ENCODE measurements at places on chromosomes 7 and 10.
A peak's percentile ranks its signal among the peaks of the same experiment; 100 is the strongest.

DNA sequence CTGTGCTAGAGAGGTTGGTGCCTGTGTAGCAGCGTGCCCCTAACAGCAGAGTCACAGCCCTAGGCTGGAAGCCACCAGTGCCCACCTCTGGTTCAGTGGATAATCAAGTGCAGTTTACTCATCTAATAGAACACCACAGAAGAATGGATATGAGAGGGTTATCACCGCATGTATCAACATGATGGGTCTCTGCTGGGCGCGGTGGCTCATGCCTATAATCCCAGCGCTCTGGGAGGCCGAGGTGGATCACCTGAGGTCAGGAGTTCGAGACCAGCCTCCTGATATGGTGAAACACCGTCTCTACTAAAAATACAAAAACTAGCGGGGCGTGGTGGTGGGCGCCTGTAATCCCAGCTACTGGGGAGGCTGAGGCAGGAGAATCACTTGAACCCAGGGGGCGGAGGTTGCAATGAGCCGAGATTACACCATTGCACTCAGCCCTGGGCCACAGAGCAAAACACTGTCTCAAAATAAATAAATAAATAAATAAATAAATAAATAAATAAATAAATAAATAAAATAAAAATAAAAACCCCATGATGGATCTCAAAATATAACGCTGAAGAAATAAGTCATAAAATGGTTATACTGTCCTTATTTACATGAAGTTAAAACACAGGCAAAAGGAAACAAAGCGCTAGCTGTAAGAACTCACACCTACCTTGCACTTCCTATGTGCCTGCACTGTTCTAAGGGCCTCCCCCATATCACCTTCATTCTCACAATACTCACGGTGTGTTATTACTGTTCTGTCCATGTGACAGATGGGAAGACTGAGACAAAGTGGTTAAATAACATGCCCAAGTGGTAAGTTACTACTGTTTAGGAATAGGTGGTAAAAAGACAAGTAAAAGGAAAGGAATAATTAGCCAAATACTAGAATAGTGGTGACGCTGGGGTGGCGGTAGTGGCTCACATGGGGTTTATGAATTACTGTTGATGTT, 70.9 kb downstream of the AMZ1 start:
- DNase-seq, result no peak

GRCh38 chr7:134789967-134790685, 10.7 kb downstream of the CALD1 start:
- no peak for DNase-seq

DNA sequence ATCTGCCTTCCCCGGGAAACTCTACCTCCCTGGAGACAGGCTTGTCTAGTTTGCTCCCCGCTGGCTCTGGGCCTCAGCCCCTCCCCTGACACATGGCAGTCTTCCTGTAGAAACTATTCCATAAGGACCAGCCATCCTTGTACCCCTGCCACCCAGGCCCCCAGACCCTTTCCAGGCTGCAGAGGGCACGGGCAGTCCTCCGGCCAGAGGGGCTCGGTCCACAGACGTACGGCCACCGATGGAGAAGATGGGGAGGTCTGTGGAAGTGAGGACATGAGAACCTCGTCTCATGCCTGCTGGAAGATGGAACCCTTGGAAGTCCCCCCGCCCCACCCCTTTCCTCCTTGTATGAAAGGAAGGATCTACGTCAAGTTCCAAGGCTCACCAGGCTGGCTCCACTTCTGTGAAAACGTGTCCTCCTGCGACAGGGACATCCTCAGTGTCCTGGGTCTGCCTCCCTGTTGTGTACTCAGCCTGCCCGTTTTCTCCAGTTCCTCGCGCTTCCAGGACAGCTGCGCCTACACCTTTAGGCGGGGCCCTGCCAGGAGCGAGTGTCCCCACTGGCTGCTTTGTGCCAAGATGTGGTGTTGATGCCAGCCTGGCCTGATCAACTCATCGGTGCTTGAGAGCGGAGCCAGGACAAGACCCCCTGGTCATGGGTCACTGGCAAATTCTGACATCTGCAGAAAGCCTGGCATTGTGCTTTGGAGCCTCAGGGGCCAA, 414.9 kb downstream of the GLRX3 start:
- no peak for DNase-seq

- DNase-seq, result no peak
Measured at GRCh38 chr7:23044581-23044980, 30.7 kb upstream of the HYCC1 start.

DNA sequence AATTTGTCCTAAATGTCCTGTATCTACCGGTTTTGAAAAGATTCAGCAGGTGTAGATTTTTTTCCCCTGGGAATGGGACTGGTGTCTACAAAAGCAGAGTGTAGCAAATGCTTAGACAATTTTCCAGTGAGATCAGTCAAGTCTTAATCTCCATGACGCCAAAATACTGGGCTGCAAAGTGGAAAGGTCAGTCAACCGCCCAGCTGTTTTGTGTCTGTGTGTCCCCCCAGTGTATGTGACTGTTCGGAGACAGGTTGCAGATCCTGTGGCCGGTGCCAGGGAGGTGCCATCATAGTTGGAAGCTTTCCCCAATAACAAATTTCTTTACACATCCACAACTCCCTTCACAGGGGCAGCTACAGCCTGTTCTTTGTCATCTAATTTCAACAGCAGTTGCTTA, 263.8 kb downstream of the ARHGAP12 start:
- DNase-seq, result no peak

DNA sequence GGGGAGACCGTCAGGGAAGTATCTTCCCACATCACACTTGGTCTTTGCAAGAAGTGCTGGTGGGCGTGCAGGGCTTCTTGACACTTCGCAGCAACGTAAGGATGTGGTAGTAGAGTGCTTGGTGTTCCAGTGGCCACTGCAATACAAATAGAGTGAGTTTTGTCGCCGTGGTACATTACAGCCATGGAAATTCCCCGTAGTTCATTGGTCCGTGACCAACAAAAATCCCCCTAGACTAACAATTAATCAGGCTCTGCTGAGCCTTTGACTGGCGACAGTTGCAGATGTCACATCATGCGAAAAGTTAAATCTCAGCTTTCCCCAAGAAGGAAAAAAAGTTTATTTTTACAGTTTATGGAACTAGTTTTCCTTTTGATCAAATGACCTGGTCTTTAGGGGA, 134.7 kb downstream of the MGMT start:
- DNase-seq, result no peak

GRCh38 chr7:124246262-124246863, 213.5 kb upstream of the TMEM229A start:
- DNase-seq, result no peak

DNA sequence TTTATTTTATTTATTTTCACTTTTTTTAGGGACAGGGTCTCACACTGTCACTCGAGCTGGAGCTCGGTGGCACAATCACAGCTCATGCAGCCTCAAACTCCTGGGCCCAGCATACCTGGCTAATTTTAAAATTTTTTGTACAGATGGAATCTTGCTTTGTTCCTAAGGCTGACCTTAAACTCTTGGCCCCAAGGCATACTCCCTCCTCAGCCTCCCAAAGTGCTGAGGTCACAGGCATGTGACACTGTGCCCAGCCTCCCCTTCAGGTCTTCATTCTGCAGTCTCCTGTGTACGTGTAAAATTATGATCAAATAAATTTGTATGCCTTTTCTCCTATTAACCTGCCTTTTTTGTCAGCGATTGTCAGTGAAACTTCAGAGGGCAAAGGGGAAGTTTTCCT, 17.8 kb upstream of the TCTN3 start:
- DNase-seq, result no peak

DNA sequence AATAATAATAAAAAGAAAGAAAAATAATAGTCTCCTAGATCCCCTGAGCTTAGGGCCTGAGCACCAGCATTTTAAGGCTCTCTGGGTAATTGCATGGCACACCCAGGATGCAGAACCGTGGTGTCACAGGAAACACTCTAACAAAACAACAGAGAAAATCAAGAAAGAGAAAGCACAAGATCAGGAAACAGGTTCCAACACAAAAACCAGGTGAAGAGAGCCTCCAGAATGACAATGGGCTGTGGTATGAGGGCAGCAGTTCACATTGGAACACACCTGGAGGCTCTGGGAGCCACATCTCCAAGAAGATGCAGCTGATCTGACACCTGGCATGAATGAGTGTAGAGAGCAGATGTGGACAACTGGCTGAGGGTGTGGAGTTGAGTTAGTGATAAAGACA, 7.1 kb downstream of the MMRN2 start:
- no peak for DNase-seq

DNA sequence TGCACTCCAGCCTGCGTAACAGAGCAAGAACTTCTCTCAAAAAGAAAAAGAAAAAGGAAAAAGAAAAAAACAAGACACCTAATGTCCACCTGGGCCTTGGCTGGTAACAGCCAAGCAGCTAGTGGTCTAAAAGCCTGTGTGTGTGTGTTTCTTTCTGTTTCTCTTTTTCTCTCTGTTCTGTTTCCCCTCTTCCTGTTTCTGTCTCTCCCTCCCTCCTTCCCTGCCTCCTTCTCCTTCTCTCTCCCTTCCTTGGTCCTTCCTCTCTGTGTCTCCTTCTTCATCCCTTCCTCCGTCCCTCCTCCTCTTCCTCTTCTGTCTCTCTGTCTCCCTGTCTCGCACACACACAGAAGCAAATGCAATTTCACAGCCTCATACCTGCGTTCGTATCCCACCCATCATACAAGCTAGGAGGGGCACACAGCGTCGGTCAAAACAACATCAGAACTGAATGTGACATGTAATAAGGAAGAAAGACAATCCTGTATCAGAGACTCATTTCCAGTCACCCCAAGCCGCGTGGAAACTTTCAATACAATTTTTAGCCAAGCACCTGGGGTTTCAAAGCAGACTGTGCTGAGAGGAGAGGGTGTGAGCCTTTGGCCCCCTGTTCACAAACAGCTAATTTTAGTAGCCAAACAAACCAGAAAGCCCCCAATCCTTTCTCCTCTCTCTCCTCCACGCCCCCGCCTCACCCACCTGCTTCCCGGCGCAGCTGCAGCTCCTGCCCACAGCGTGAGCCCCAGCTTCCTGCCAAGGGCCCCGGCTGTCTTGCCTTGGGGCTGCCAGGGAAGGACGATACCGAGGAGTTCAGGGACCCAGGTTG, 50.2 kb upstream of the GNA12 start:
- DNase-seq, result no peak

- no peak for DNase-seq
Measured at GRCh38 chr10:79153745-79154144, 85.0 kb downstream of the ZMIZ1 start.

- peak; percentile 20 for DNase-seq
Measured at GRCh38 chr7:74269757-74270277, 15.6 kb upstream of the RFC2 start.

- no peak for DNase-seq
Measured at GRCh38 chr7:20236790-20237189, 19.6 kb upstream of the MACC1 start.

DNA sequence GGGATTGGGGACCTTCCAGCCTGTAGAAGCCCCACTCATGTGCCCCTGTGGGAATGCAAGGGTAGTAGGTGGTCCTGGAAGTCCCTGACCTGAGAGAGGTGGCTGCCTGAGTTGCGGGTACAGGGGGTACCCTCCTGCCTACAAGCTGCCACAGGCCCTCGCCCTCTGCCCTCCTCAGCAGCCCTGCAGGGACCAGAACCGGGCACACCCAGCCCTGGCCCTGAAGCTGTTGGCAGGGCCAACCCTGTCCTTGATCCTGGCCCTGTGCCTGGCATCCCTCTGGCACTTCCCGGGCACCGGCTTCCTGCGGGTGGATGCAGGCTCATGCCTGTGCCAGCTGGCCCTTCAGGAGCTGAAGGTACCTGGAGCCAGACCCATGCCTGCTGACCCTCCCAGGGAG, 54.9 kb upstream of the ELN start:
- DNase-seq, result no peak

- no peak for DNase-seq
Measured at GRCh38 chr10:609868-610545, 79.5 kb downstream of the DIP2C start.

DNA sequence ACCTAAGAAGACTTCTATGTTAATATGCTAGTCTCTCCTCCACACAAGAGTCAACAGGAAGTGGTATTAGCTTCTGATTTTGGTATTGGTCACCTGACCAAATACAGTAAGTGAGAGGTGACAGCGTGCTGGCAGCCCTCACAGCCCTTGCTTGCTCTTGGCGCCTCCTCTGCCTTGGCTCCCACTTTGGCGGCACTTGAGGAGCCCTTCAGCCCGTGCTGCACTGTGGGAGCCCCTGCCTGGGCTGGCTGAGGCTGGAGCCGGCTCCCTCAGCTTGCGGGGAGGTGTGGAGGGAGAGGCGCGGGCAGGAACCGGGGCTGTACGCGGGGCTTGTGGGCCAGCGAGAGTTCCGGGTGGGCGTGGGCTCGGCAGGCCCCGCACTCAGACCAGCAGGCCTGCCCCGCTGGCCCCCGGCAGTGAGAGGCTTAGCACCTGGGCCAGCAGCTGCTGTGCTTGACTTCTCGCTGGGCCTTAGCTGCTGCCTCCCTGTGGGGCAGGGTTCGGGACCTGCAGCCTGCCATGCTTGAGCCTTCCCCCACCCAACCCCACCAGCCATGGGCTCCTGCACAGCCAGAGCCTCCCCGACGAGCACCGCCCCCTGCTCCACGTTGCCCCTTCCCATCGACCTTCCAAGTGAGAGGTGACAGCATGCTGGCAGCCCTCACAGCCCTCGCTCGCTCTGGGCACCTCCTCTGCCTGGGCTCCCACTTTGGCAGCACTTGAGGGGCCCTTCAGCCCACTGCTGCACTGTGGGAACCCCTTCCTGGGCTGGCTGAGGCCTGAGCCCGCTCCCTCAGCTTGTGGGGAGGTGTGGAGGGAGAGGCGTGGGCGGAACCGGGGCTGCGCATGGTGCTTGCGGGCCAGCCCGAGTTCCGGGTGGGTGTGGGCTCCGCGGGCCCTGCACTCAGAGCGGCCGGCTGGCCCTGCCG, 4.2 kb upstream of the ACSL5 start:
- no peak for DNase-seq

- no peak for DNase-seq
Measured at GRCh38 chr10:76350583-76350982, 919.2 kb downstream of the LRMDA start.

DNA sequence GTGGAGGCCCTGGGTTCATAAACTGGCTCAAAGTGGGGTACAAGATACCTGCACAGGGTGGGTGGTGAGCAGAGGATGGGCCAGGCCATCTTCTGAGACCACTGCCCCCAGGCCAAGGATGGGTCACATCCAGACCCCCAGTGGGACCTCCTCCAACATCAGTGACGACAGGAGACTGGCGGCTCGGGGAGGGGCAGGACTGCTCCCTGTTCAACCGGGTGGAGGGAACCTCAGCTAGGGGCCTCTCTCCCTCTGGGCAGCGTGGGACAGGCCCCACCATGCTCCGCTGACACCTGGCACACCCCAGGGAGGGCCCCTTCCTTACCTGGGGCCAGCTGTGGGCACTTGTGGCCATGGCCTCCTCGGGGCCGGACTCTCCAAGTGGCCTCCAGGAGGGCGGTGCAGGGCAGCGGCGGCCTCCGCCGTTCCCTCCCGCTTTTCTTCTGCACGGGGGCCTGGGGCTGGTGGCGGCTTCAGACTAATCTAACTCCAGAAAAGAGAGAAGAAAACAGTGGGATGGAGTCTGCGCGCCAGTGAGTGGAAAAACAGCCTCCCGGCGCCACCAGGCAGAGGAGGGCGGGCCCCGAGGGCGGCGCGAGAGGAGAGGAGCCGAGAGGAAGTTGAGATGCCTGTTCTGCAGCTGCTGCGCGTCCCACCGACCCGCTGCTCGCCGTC, at the start of gene CALHM2:
TSS of gene CALHM2 (minus strand) at position 540 of the 675 bp plus-strand sequence. CDS start 2,429 bp downstream, outside the sequence.
- peak; percentile 36 for DNase-seq

- no peak for DNase-seq
Measured at GRCh38 chr10:121414366-121415062, 183.7 kb downstream of the FGFR2 start.
